ENCODE measurements at places on chromosomes 13 and 19.

DNA sequence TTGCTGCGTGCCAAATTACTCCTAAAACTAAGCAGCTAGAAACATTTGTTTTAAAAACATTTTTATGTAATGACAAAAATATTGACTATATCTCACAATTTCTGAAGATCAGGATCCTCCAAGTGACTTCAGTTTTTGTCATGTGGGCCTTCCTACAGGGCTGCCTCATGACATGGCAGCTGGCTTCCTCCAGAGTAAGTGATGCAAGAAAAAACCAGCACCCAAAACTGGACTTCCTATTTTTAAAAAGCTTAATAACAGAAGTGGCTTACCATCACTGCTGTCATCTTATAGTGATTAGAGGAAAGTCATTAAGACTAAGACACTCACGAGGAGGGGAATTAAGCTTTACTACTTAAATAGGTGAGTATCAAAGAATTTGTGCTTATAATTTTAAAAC lies 681.7 kb downstream of the PCDH17 start:
- DNase-seq = no peak

DNA sequence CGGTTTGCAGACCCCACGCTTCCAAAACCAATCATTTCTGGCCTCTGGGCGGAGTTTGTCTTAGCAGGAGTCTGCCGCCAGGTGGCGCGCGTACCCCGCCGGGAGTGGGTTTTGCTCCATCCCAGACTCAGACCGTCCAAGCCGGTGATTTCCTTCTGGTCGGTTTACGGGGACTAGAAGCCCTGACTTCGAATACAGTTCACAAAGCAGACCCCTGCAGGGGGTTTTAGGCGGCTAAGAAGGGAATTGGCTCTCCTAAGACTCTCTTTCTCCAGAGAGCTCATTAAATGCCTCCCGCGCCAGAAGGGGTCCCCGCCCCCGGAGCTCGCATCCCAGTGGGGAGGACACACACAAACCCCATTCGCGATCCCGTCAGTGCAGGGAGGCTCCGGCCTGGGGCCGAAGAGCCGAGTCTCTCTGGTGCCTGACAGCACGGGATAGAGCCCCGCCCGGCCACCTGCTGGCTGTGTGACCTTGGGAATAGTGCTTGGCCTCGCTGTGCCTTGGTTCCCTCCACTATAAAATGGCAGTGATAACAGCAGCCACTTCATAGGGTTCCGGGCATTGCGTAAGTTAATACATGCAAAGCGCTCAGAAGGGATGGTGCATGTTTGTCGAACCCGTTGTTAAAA lies 8.6 kb upstream of the NUP62 start:
- peak; percentile 56 for DNase-seq

- DNase-seq = no peak
Measured at GRCh38 chr13:21897161-21897560, 226.3 kb downstream of the FGF9 start.

DNA sequence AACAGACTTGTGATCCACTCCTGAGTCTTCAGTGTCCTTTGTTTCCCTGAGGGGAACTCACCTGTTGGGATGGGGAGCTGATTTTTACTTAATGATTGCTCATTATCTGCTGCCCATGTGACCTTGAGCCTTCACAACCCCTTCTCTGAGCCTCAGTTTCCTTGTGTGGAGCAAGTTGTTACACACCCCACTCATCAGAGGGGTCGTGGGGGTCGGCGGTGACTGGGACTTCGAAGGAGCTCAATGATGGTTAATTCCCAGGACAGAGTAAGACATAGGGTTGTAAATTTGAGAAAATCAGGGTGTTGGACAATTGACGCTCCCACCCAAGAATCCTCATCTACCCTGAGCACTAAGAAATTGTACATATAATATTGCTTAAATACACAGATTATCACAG lies 13.5 kb downstream of the LILRA5 start:
- DNase-seq = no peak

- no peak for DNase-seq
Measured at GRCh38 chr19:32824191-32824751, 45.3 kb downstream of the SLC7A9 start.
